ENCODE measurements at places on chromosomes 13 and 19.

DNA sequence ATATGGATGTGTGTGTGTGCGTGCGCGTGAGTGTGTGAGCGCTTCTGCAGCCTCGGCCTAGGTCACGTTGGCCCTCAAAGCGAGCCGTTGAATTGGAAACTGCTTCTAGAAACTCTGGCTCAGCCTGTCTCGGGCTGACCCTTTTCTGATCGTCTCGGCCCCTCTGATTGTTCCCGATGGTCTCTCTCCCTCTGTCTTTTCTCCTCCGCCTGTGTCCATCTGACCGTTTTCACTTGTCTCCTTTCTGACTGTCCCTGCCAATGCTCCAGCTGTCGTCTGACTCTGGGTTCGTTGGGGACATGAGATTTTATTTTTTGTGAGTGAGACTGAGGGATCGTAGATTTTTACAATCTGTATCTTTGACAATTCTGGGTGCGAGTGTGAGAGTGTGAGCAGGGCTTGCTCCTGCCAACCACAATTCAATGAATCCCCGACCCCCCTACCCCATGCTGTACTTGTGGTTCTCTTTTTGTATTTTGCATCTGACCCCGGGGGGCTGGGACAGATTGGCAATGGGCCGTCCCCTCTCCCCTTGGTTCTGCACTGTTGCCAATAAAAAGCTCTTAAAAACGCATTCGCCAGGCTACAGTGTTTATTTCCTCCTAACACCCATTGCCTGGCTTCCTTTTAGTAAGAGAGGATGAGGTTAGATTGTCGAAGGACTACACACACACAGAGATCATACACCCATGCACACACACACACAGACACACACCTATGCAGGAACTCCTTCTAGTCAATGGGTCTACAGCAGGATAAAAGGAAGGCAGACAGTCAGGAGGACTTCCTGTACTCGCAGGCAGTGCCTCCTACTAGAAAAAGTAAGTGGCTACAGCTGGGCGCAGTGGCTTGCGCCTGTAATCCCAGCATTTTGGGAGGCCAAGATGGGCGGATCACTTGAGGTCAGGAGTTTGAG, 7.1 kb downstream of the FOSB start:
- no peak for DNase-seq

- DNase-seq: no peak
Measured at GRCh38 chr13:93298713-93299112, 72.1 kb downstream of the GPC6 start.

DNA sequence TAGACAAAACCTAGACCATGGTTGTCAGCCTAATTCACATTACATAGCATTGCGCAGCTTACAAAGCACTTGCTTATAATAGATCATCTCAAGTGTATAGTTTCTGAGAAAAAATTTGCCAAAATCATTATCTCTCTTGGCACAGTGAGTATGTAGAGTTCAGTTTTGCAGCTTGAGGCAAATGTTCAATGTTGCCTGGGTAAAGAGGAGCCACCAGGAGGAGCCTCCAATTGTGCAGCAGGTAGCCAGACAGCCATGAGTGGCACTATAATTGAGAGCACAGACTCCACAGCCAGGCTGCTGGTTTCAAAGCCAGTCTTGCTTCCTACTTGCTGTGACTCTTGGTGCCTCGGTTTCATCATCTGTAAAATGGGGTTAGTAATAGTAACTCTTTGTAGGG, 24.0 kb upstream of the OLFM4 start:
- DNase-seq: no peak

DNA sequence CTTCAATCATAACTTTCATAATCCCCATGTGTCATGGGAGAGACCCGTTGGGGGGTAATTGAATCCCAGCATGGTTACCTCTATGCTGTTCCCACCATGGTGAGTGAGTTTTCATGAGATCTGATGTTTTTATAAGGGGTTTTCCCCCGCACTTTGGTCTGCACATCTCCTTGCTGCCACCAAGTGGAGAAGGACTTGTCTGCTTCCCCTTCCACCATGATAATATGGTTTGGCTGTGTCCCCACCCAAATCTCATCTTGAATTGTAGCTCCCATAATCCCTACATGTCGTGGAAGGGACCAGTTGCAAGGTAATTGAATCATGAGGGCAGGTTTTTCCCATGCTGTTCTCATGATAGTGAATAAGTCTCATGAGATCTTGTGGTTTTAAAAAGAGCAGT, 524.9 kb downstream of the SLITRK5 start:
- DNase-seq: no peak

- peak; percentile 100 for DNase-seq
Measured at GRCh38 chr19:48713864-48714755, 5.4 kb downstream of the MAMSTR start.

DNA sequence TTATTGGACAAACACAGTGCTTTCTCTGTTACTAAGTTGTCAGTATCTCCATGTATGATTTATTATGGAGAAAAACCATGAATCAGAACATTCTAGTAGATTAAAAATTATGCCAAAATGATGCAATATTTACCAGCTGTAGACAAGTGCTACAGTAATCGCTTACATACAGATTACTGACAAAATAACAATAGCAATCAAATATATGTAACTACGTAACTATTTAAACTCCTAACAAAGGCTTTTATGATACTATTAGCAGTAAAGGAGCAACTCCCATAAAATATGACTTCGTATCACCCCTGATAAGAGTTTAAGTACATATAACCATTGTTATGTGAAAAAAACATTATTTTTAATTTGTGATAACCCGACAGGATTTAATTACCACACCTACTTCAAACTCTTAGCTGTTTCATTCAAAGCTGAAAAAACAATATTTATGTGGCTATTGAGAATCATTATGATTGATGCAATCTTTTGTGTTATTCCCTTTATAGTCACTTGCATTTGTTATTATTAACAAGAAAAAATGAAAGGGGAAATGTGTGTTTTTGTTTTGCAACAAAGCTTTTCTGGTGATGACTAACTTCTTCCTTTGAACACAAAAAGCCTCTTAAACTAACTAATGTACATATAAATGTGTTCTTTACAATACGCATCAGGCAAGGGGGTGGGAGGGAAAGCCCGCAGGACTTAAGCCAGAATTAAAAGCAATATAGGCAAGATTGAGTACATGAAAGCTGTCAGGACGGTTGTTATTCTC, 147.4 kb downstream of the ABCC4 start:
- no peak for DNase-seq

GRCh38 chr19:10290876-10291553, 1.3 kb downstream of the ICAM5 start:
- DNase-seq: peak; percentile 23

- no peak for DNase-seq
Measured at GRCh38 chr13:110546926-110547325, 14.6 kb downstream of the RAB20 start.

DNA sequence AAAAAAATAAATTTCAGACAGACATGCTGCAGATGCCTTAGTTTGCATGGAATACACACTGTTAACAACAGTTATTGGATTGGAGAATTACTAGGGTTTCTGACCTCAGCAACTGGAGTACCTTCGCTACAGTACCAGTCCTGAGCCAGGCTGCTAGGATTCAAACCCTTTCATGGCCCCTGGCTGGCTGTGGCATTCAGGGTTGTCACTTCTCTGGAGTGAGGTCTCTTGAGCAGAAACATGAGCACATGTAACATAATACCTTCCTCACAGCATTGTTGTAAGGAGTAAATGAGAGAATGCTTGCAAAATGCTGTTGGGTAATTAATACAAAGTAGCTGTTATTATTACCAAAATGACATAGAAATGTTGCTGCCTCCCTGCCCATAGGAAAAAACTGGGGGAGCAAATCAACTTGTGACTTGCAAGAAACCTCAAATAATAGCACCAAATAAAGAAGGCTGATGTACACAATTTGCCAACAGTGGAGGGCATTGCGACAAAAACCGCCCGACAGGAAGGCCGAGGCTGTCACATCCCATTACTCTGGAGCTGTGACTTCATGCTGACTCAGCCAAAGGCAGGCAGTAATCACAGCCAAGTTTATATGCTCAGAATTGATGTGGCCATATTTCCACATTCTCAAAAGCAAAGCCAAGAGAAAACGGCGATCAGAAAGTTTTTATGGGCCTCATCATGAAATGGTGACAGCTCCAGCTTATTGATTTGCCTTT, 100.4 kb downstream of the RFC3 start:
- no peak for DNase-seq

DNA sequence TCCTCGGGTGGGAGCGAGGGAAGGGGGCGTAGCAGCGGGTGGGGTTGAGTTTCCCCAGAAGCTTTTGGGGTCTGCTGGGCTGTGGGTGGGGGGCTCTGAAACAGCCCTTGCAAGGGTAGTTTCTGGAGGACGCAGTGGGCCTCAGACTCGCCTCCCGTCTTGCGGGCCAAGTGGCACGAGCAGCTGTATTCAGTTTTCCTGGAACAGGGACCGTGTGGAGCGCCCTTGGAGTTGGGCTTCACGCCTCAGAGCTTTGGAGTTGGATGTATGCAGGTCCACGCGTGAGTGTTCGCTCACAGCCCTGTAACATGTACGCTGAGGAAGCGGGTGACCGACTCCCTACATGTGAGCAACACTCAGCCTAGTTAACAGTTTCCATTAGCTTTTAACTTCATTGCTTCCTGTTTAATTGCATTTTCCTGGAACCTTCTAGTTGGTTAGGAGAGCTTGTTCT, 603 bp downstream of the TM9SF2 start:
- no peak for DNase-seq

DNA sequence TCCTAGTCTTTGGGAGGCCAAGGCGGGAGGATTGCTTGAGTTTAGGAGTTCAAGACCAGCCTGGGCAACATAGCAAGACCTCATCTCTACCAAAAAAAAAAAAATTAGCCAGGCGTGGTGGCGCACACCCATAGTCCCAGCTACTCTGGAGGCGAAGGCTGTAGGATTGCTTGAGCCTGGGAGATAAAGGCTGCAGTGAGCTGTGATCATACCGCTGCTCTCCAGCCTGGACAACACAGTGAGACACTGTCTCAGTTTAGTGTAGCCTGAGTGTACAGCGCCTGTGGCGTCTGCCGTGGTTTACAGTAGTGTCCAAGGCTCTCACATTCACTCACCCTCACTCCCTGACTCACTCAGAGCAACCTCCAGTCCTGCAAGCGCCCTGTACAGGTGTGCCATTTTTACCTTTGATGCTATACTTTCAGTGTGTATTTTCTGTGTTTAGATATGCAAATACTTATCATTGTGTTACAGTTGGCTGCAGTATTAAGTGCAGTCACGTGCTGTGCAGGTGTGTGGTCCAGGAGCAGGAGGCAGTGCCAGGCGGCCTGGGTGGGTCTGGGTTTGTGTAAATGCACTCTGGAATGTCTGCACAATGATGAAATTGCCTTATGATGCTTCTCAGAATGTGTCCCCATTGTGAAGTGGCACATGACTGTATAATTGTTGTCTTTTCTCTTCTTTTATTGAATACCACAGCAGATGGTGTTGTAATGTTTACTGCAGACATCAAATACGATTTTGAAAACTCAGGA, 36.1 kb upstream of the DCUN1D2 start:
- no peak for DNase-seq
